ENCODE measurements at places on chromosomes 3 and 15.

DNA sequence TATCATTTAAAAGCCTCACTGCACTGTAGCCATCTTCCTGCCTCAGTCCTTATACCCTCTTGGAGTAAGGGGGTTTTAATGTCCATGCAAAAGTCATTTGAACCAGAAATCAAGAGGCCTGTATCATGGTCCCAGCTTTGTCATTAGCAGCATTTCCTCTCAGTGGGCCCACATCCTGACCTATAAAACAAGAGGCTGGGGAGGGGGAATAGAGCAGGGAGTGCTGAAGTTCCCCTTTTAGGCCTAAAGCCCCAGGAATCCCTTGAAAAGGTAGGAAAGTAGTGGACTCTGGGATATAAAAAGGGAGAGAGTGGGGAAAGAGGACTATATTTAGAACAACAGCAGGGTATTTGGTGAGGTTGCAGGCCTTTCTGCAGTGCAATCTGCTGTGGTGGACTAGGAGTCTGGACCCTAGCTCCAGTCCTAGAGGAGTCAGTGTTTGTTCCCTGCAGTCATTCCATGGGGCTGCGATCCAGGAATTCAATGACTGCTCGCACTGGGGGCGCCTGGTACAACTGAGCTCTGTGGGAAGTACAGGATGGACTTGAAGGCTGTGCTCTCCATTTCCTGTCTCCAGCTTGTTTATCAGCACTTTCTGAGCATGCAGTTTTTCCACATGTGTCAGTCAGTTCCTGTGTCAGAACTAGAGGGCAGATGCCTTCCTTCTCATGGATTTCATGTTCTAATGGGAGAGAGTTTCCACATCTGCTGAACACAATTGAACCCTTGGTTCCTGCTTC is 46.8 kb downstream of the PDHB start:
- DNase-seq, result no peak

DNA sequence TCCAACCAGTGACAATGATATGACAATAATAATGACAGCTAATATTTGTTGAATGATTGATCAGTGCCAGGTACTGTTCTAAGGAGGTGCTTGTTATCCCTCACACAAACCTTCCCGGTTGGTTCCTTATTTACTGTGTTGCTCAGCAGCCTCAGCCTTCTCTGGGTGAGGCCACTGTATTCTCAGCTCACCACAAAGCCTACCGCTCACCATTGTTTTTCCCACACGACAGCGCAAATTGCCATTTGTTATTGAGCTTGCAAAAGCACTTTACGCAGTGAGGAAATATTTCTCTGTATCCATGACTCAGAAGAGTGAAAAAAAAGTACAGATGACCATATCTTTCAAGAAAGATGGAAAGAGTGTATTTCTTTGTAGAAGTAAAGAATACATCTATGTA is 49.5 kb upstream of the PDZRN3 start:
- DNase-seq, result no peak

- no peak for DNase-seq
Measured at GRCh38 chr3:43612419-43612818, 9.4 kb downstream of the ANO10 start.

- no peak for DNase-seq
Measured at GRCh38 chr3:159001711-159002110, 199.9 kb downstream of the MFSD1 start.

DNA sequence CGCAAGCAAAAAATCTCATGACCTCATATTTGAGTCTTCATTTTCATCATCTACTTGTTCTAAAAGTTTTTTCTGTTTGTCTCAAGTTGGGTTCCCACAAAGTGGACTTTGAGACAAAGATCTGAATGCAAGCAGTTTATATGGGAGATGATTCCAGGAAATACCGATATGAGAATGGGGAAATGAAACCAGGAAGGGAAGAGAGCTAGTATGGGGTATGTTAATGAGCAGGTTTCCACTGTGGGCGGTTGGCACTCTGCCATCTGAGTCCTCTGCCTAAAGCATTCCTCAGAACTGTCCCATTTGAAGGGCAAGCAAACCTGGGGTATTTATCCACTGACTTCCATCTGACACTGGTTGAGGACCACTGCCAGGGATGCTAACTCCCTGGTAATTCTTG is 8.8 kb downstream of the ADPRH start:
- no peak for DNase-seq

DNA sequence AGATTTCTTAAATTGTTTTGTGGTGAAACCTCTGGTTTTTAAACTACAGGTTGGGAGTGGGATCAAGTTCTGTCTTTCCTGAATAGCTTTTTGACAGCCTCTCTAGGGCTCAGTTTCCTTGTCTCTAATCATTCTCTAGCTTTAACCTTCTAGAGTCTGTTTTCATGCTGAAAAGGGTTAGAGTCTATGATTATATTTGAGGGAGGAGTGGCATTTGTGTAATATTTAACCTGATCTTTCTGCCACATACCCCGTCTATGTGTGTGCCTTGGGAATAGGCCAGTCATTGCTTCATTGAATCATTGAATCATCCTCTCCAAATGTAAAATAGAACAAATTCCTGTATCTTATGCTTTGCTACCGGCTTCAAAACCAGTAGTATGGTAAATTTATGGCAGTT is 204.9 kb downstream of the KLHL25 start:
- no peak for DNase-seq

- DNase-seq, result no peak
Measured at GRCh38 chr3:126026277-126026751, 57.3 kb downstream of the ROPN1B start.

GRCh38 chr3:35446896-35447295 is 192.4 kb upstream of the ARPP21 start:
- no peak for DNase-seq

DNA sequence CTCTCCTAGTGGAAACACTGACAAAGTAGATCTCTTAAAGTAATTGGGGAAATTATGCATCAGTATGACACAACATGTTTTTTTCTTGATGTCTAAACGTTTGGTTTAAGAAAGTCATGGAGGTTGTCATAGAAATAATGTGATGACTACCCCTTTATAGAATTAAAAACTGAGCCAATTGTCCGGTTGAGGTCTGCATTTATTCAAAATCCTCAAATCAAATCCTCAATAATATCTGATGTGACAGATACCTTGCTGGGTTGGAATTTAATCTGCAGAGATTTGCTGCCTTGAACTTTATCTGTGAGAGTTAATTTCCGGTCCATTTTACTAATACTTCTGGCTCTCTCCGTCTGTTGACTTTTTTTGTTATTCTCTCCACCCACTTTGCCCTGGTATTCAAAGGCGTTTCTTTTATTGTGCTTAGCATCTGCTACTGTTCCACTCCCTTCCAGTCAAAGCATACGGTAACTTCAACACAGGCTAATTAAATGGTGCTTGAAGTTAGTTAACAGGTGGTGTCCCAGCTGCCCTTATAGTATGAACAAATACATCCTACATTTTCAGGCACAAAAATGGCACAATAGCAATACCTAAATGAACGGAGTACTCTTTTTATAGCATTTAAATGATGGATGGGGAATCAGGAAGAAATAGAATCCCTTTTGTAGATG is 628.3 kb downstream of the ROBO1 start:
- no peak for DNase-seq

- peak; percentile 20 for DNase-seq
Measured at GRCh38 chr15:66703540-66703941, 1.5 kb downstream of the SMAD6 start.

GRCh38 chr3:116607205-116607604 is 102.4 kb upstream of the TUSC7 start:
- DNase-seq, result no peak

DNA sequence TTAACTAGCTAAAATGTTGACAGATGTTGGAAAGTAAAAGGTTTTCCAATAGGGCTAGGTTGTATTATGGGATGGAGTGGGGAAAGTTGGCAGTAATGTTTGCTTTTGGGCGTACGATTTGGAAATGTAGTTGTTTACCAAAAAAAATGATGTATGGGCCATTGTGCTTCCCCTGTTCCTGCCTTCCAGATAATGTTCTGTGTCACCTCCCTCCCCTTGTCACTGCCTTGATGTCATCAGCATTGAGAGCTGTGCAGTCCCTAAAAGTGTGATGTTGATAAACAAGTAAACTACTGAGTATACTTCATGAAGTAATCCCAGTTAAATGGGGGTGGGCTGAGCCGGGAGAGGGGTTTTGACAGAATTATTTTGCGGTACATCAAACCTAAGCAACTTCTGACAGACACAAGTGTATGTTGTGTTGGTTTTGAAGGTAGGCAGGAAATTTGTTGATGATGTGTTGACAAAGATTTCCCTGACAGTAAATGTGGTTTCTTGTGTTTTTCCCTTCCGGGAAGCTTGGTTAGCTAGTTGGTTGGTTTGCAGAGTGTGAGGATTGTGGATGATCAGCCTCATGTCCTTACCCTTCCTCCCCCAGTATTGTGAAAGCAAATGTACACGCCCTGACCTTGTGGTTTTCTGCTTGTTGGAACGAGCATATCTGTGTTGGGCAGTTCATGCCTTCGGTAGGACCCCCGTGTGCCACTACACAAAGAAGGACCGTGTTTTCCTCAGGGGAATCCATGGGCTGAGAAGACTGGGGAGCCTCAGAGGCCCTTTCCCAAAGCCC is 87.3 kb downstream of the PGPEP1L start:
- no peak for DNase-seq

GRCh38 chr3:177777699-177778098 is 580.4 kb upstream of the TBL1XR1 start:
- DNase-seq, result peak; percentile 61

GRCh38 chr15:68328443-68328842 is 50.9 kb downstream of the FEM1B start:
- DNase-seq, result no peak

- DNase-seq, result no peak
Measured at GRCh38 chr3:44862226-44862637, 520 bp downstream of the TMEM42 start.

DNA sequence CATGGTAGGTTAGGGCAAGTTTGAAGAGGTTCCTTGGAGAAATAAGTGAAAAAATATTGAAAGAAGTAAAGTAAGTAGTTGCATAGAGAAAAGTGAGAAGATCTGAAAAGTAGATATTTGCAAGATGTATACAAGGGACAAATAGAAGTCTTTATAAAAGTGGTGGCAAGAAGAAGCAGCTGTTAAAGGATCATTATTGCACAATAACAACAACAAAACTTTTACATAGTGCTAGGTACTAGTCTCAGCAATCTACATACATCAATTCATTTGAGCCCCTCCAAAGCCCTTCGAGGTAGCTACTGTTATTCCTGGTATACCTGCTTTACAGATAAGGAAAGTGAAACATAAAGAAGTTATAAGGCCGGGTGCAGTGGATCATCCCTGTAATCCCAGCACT is 239.6 kb downstream of the MEIS2 start:
- DNase-seq, result no peak

GRCh38 chr15:39451121-39451688 is 129.7 kb upstream of the THBS1 start:
- DNase-seq, result no peak

DNA sequence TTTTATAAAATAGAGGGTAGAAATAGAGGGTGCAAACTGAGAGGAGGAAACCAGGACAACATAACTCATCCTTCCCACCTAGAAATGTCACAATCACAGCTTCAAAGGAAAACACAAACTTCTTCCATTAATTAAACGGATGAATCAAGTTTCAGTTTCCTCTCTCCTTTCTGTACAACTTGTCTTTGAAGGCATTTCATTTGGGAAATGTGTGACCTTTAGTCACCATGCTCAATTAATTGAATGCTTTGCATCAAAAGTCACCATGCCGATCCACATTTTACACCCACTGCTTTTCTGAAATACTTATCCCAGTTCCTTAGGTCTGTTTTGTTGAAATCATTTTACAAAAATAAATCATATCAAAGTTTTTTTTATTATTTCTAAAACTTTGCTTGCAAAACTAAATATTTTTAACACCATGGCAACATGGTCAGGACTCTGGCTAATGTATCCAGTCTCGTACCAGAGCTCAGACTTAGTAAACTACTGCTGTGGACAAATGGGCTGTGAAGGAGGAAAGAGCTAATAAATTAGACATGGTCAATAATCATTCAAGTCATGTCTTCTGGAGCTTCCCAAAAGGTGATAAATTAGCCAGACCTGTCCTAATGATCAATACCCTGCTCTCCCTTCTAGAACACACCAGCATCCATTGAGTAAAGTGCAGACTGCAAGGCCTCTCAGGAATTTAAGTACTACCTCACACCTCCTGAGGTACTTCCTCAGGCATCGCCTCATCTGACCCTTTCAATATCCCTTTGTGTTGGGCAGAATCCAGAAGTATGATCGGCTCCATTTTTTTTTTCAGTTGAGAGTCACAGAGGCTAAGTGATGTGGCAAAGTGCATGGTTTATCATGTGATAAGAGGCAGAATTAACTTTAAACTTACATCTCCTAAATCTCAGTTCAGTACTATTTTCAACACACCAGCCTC is 161.3 kb downstream of the GREM1 start:
- DNase-seq, result no peak

DNA sequence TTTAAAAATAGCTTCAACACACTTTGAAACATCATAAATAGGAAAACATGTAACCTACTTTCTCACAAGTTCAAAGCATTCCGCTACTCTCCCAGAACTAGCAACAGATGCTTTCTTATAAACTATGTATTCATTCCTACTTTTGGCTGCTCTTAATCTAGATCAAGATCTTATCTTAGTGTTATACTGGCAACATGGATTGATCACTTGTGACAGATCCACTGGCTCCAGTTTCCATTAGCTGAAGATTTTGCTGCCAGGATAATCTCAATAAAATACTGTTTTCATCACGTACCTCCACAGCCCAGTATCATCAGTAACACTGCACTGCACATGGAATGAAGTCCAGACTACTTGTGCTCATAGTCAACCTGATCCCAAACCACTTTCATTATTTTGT is 491.7 kb upstream of the AGTR1 start:
- DNase-seq, result no peak

- DNase-seq, result no peak
Measured at GRCh38 chr15:26868029-26868685, 1.3 kb downstream of the GABRA5 start.

GRCh38 chr3:139679220-139679775 is 1.5 kb upstream of the NMNAT3 start:
- no peak for DNase-seq

- peak; percentile 61 for DNase-seq
Measured at GRCh38 chr3:141392897-141393734, 24.8 kb downstream of the ZBTB38 start.

DNA sequence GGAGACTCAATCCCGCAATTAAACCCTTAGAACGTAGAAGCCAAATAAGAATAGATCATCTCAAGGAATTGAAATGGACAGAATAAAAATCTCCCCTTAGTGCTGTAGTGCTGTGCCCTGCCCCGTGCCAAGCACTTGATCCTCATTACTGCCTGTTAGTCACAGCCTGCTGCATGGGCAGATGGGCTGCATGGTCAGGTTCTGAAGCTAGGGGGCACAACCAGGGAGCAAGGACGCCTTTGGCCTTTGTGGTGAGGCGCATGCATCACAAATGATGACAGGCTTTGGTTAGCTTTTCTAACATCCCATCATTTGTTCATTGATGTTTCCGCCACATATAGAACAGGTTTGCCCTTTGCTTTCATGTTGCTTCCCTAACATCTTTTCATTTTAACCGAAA is 336.3 kb upstream of the ADAMTS9 start:
- peak; percentile 45 for DNase-seq

- peak; percentile 27 for DNase-seq
Measured at GRCh38 chr3:111715911-111716523, 120.9 kb upstream of the ZBED2 start.

All from WTC11 (cell line).